Activated CD4-positive, alpha-beta T cell treated with anti-CD3 and anti-CD28 coated beads for 1 hour (primary cell): ENCODE measurements at places on chromosomes 6 and 20.

DNA sequence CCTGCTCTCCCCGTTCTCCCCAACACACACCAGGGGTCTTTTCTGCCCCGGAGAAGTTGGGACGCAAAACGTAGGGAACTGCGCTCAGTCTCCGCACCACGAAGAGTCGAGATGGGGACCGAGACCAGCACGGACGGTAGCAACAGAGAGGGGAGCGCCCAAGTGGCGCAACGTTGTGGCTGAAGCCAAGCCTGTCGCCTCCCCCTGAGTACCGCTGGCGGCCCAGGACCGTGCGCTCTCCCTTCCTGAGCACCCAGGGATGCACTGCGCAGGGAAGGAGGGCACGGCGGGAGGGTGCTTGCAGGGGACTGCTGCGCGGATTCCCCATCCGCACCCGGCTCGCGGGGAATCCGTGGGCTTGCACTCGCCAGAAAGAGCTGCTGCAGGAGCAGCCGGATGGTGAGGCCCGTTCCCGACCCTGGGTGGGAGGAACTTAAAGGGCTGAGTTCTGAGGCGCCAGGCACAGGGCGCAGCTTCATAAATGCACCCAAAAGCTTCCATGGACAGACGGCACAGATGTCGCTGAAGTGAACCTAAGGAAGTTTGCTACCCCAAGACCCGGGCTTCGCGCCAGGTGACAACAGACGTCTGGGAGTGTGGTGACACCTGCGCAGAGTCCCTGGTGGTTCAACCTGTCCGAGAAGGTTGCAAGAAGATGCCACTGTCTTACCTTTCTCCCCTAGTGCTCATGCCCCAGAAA is 178.7 kb downstream of the TBXT start:
- no peak for DNase-seq

- no peak for DNase-seq
These were observed 88.4 kb downstream of the OLIG3 start for GRCh38 chr6:137405806-137406205.

DNA sequence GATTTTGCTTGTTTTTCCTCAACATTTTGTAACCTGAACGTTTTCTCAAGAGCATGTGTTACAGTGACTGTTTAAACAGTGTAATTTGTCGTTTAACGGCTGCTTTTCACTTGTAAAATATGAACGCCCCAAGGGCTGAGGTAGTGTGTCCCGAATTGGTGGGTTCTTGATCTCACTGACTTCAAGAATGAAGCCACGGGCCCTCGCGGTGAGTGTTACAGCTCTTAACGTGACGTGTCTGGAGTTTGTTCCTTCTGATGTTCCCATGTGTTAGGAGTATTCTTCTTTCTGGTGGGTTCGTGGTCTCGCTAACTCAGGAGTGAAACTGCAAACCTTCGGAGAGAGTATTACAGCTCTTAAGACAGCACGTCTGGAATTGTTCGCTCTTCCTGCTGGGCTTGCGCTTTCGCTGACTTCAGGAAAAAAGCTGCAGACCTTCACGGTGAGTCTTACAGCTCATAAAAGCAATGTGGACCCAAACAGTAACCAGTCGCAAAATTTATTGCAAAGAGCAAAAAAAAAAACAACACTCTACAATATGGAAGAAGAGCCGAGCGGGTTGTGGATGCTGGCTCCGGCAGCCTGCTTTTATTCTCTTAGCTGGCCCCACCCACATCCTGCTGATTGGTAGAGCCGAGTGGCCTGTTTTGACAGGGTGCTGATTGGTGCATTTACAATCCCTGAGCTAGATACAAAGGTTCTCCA is 25.1 kb upstream of the TRIM27 start:
- no peak for DNase-seq

DNA sequence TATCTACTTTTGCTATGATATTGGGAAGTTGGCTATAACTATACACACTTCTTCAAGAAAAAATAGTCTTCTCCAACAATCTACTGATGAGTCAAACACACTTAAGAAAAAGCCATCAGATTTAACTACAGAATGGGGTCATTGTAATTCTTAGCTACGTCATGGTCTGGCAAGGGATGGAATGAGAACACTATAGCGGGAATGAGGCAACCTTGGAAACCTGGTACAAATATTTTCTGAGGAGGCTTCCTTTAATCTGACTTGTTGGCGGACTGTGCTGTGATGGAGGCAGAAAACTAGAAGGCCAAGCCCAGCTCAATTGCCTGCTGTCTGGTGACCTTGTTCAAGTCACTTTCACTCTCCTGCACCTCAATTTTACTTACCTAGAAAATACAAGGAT is 586.8 kb upstream of the JAG1 start:
- DNase-seq = no peak

DNA sequence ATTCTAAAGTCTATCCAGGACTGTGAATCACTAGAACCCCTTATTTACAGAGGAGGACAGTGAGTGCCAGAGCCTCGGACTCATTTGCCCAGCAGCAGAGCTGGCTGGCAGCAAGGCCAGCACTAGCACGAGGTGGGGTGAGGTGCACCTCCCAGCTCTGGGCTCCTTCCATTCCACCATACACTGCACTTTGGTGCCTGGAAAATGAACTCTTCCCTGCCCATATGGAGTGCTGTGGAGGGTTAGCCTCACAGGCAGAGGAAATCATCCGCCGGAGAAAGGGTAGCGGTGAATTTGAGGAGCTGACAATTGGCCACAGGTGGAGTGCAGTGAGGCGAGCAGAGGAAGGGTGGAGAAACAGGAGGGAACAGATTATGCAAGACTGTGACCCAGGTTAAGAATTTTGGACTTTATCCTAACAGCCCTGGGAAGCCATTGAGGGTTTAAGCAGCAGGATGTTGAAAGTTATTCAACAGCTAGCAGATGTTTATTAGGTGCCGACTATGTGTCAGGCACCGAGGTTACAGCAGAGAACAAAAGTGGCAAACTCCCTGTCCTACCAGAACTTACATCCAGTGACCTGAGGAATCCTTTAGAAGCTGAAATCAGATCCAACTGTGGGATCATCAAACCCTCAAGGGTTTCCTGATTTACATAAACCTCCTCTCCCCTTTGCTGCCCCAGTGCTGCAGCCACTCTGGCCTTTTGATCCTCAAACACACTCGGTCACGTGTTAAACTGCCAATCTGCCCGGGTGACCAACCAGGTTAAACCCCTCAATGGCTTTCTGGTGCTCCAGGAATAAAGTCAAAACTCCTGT is 6.2 kb downstream of the TRIM26 start:
- DNase-seq = no peak

GRCh38 chr6:3292431-3293197 is 33.9 kb downstream of the PSMG4 start:
- no peak for DNase-seq

DNA sequence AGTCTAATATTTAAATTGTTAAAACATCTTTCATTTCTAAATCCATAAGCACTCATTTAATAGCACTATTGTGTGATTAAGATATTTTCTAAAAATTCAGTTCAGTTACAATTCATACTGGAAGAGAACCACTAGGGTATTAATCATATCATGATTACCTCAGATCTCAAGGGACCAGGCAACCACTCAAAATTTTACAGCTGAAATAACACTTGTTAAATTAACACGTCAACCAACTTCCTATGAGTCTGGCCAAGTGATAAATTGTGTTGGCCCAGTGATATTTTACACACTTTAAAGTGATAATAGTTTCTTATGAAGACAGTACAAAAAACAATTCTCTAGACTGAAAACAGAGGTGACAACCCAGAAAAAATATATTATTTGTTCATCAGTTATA is 869.0 kb upstream of the ADGRB3 start:
- no peak for DNase-seq

GRCh38 chr6:169445661-169446581 is 192.3 kb upstream of the THBS2 start:
- DNase-seq = no peak
